ENCODE measurements at places on chromosomes 2 and 18. TPM values are rescaled to one million over a fixed set of nuclear protein-coding genes. Genes with fewer than 3 reads are reported as not detected.

- no peak for DNase-seq
Measured at GRCh38 chr2:172722481-172722880, 13.2 kb upstream of the RAPGEF4 start.

DNA sequence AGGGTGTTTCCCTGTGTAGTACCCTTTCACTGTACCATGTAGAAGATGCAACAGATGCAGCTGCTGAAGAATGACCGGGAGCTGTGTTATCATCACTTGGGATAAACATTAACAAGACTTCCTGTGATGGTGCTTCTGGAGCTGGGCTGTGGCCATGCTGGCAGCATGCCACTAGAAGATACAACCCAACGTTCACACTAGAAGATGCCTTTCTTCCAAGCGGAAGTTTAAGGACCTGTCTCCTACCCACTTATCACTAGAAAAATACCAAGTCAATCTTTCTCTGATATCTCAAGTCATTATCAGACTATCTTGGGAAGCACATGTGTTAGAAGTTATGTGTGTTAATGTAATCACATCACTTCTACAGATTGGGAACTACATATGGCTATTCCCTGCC lies 953.5 kb downstream of the CNTNAP5 start:
- DNase-seq: no peak

DNA sequence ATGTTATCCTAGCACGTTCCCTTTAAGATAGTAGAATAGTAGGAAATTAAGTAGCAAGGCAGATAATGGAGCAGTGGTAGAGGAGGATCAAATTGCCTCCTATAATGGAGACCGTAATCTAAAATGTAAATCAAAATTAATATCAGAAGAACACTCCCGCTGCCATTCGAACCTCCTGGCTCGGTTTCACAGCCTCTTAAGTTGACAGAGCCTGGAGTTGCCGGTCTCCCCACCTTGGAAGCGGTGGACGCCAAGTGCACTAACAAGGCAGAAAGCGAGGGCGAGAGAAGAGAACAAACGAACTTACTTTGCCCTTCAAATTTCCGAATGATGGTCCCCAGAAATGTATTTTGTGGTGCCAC lies 450 bp downstream of the KCNH7 start:
- no peak for DNase-seq

- DNase-seq: peak; percentile 39
Measured at GRCh38 chr2:236862961-236863728, 222.5 kb upstream of the COPS8 start.

DNA sequence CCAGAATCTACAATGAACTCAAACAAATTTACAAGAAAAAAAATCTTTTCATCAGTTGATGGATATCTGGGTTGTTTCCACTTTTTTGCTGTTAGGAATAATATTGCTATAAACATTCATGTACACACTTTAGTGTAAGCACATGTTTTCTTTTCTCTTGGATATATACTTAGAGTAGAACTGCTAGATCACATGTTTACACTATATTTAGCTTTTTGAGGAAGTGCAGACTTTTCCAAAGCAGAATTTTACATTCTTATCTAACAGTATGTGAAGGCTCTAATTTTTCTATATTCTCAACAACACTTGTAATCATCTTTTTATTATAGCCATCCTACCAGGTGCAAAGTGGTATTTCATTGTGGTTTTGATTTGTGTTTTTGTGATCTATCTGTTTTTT lies 103.6 kb upstream of the RMP24 start:
- no peak for DNase-seq

- no peak for DNase-seq
Measured at GRCh38 chr18:70469916-70470315, 181.1 kb downstream of the SOCS6 start.

DNA sequence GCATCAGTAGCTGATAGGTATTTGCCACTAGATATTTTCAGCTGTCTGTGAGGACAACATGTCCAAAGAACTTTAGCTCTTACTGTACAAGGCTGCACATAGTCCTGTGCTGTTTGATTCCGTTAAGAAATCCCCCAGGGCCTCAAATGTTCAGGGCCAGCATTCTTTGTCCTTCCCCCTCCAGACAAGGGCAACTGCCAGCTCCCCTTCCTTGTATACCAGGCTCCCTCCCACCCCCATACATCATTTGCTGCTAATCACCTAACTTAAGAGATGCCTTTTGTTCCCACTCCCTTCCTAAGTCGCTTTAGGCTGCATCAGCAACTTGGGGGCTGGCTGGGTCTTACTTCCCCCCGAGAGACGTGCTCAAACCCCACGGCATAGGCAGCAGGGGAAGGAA lies 138.7 kb downstream of the CDH20 start:
- DNase-seq: no peak

DNA sequence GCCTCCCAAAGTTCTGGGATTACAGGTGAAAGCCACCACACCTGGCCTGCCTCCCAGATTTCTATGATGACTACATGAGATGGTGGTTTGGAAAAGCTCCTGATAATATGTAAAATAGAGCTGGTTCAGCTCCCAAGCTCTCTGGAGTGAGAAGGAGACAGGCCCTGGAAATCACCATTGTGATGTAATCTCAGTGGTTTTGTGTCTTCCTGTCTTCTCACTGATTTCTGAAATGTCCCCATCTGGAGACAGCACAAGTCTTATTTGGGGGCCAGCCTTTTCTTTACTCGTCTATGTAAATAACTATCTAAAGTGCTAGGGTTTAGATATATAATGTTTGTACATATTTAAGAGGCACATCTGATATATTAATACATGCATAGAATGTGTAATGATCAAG lies 64.0 kb downstream of the CCNT2 start:
- no peak for DNase-seq

- no peak for DNase-seq
Measured at GRCh38 chr2:198387677-198388076, 583.3 kb downstream of the PLCL1 start.

DNA sequence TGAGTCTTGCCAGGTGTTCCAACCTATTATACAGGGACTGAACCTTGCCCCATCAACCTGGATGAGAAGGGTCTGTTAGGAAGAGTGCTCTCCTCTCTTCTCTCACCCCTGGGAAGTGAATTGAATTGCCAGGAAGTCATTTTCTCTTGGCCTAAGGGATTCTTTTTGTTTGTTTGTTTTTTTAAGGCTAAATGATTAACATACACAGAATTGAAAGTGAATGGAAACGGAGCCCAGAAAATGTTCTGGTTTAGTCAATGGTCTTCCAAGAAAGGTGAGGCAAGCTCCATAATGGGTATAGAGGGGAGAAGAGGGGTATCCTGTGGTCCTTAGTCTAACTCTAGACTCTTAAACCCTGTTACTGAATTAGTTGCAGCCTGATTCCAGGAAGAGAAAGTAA lies 189.1 kb downstream of the FSHR start:
- no peak for DNase-seq

GRCh38 chr2:230717600-230717999 lies 5.0 kb downstream of the CAB39 start:
- DNase-seq: no peak

- DNase-seq: no peak
Measured at GRCh38 chr2:3581367-3582262, 6.6 kb downstream of the RPS7 start.

GRCh38 chr2:73292906-73293533 lies 328 bp downstream of the EGR4 start:
- no peak for DNase-seq

- no peak for DNase-seq
Measured at GRCh38 chr2:12697617-12698016, 19.1 kb upstream of the TRIB2 start.

DNA sequence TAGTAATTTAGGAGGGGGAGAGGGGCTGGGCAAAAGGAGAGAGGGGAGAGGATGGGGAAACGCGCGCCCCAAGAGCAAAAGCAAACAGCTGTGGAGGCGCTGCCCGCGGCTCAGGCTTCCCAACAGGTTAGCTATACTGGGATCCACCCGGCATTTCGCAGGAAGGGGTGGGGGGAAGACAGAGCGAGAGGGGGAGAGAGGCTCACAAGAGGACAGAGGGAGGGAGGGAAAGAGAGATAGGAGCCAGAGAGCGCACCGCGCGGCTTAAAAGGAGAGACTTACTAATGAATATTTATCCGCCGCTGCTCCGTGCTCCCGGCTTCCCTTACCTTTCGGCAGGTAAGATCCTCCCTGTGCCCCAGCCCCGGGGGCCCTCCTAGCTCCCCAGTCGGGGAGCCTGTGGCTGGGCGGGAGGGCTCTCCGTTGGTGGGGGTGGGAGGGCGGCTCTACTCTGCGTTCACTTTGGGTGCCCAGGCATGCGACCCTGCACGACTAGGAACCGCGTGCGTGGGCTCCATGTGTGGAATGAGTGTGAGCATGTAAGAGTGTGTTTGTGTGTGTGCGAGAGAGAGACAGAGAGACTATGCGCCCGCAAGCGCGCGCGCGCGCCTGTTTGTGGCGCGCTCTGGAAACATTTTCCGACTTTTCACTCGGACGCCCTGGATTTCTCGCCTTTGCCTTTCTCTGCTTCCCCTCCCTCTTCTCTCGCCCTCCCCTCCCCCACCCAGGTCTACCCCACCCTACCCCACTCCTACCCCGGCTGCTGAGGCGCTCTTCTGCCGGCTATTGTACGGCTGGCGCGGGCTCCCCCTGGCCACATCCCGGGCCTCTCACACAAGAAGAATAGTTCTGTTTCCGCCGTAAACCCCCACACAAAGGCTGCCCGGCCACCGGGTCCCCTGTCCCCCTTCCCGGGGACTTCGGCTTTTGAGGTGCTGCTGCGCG lies 7.2 kb upstream of the SIX3 start:
- no peak for DNase-seq

DNA sequence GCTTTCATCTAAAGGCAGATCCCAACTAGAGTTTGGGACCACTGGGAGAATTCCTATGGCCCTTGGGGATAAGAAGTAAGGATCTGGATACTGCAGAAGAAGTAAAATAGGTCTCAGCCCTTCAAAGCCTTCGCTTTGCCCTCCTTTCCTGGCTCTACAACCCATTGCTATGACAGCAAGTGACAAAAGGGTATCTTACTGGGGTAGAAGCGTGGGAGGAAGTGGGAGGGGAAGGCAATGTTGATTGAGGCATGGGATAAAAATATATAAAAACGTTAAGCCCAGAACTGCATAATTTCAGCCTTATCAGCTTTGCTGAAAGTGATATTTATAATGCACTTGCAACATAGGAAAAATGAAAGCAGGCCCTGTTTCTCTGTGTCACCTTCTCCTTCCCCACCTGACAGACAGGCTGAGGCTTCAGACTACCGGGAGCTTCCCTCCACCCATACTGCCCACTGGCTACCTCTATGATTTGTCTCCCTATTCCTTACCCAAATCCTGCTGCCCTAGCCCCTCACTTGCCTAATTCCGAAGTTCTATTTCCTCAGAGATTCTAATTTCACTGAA lies 14.9 kb upstream of the SOS1 start:
- no peak for DNase-seq

DNA sequence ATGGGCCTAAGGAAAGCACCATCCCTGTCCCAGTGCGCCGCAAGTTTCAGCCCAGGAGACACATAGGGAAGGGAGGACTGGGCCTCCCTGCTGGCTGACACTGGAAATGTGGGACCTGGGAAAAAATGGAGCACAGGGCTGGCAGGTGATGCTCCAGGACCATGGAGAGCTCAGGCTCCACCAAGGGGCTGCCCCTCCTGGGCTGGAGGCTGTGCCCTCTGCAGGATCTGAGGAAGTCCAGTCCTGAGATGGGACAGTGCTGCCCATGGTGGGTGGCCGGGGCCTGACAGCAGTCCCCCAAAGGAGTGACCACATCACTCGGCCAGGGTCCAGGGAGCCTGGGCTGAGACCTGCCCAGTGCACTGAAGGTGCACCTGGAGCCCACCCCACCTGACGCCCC lies 108.6 kb upstream of the TEKT4 start:
- DNase-seq: no peak

DNA sequence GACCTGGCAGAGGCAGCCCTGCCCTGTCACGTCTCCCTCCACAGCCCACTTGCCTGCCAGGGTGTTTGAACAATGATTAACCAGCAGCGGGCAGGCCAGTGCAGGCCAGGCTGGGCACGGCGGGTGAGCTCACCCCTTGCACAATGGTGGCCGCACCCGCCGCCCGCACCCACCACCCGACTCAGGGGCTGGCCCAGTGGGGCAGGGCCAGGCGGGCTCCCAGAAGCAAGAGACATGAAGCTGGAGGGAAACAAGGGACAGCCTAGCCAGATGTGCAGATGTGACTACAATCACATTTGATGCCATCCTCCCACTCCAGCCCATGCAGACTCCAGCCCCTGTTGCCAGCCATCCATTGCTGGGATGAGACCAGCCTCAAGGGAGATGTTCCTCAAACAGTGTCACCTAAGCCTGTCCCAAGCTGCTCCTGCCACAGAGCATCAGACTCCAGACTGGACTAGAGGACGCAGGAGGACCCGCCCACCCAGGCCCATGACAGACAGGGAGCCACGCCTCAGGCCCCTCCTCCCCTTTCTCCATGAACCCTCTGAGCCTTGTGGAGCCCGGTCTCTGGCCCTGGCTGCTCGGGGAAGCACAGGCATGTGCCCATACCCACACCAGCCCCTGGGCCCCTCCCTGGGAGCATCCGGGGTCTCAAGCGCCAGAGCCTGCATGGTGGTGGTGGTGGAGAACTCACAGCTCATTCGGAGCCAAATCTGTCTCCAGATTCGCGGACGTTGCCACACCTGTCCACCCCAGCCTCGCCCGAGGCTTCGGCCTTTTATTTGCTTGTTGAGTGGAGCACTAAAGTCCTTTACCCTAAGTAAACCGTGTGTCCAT lies 45.0 kb downstream of the SDC1 start:
- DNase-seq: peak; percentile 90

DNA sequence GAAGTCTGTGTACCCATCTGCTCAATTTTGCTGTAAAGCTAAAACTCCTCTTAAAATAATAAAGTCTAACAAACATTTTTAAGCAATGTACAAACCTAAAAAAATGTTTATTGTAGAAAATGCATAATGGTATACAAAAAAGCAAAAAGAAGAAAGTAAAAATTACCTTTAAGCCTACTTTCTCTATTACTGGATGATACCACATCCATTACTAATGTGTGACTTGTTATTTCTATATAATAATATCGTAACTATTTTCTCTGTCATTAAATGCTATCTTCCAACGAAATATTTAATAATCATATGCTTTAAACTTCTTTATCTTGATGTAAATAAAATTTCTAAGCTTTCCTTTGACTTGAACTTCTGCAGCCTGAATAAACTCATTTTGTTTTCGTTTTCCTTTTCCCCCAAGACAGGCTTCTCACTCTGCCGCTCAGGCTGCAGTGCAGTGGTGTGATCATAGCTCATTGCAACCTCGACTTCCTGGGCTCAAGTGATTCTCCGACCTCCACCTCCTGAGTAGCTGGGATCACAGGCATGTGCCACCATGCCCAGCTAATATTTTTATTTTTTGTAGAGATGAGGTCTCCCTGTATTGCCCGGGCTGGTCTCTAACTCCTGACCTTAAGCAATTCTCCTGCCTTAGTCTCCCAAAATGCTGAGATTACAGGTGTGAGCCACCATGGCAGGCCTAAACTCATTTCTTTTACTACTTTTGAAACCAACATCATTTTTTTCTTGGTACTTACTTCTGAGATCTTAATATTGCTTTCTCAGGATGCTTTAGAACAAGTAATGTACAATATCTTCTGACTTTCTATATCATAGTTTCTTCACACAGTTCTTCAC lies 18.1 kb upstream of the DNAH7 start:
- no peak for DNase-seq

- DNase-seq: no peak
Measured at GRCh38 chr2:174575124-174575776, 22.4 kb downstream of the WIPF1 start.

GRCh38 chr2:166653185-166653813 lies 159.2 kb upstream of the SCN7A start:
- no peak for DNase-seq

Gene MC4R
- not detected for total RNA-seq

Gene G6PC2
- 0.35 TPM for total RNA-seq

Gene GALR1
- 0.03 TPM for total RNA-seq

Gene PRKAG3
- not detected for total RNA-seq

Gene POTEJ
- not detected for total RNA-seq

Gene MFSD2B
- not detected for total RNA-seq

Gene CHAC2
- total RNA-seq: 7.1 TPM

Gene KATNAL2
- 4.8 TPM for total RNA-seq

Gene BUB1
- total RNA-seq: 0.26 TPM

Gene GNAL
- total RNA-seq: 7.4 TPM

All from mesenteric fat pad (tissue), 1 donor.